ENCODE measurements at places on chromosomes 1 and 21.

DNA sequence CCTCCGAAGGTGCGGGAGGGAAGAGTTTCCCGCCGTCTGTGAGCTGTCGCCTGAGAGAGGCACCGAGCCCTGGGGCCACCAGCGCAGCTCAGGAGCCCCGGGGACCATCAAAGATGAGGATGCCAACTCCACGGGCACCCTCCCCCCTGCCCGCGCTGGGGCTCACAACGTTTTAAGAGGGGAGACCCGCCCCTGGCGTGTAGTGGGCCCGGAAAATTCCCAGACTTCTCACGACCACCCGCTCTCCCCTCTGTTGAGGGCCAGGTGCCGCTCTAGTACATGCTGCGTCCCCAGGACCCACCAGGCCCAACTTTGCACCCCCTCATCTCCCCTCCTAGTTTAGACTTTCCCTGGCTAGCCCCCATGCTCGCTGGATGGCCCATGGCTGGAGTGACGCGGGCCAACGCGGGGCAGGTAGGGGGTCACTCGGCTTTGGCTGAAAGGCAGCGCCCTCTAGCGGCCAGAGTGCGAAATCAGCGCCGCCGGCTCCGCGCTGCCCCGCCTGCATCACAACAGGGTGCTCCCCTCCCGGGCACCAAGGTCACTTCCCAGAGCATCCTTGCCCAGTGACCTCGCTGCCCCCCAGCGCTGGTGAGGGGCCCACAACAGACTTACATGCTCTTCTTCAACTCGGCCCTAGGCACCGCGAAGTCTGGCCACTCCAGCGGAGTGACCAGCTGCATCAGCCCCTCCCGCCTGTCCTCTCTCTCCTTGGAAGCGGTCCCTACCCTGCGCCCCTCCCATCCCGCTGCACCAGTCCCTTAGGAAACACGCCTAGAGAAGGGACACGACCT lies 1.8 kb downstream of the CD160 start:
- peak; percentile 21 for DNase-seq

DNA sequence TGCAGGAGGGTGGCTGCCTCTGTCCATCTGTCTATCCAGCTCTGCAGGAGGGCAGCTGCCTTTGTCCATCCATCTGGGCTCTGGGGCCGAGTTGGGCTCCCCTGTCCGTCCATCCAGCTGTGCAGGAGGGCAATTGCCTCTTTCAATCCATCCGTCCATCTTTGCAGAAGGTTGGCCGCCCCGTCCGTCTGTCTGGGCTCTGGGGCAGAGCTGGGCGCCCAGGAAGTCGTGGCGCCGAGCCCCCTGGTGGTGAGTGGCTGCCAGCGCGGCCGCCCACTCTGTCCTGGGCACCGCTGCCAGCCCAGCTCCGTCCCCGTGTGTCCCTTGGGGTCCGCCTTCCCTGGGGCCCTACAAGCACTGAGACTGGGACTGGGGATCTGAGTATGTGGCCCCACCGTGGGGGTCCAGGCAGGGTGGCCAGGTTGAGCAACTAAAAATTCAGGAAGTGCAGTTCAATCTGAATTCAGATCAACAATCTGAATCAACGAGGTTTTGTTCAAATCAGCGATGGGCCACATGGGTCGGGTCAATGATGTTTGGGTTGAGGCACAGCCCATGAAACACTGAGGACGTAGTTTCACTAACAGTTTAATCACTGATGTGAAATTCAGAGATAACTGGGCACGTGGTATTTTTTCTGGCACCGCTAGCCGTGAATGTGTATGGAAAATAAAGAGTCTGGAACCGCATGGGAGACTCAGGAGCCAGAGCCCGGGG lies 99.1 kb upstream of the ACTRT2 start:
- DNase-seq: no peak

- DNase-seq: no peak
These were observed 102.8 kb downstream of the GDAP2 start for GRCh38 chr1:117826540-117827078.

GRCh38 chr1:91617285-91617765 lies 116.7 kb downstream of the CDC7 start:
- DNase-seq: peak; percentile 24
